ENCODE measurements at places on chromosomes 1 and 21.

DNA sequence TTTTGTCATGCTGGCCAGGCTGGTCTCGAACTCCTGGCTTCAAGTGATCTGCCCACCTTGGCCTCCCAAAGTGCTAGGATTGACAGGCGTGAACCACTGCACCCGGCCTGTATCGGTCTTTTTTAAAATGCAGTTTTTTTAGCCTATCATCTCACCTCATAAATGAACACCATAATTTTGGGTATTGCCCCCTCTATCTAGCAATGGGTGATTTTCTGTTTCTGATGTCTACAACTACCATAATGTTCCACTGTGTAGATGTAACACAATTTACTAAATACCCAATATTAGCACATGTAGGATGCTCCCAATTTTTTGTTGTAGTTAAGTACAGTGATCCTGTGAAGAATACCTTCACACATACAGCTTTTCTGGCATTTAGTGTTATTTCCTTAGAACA is 2.0 kb upstream of the CAMTA1 start:
- DNase-seq, result no peak

- DNase-seq, result no peak
Measured at GRCh38 chr1:164842870-164843269, 283.9 kb downstream of the PBX1 start.

DNA sequence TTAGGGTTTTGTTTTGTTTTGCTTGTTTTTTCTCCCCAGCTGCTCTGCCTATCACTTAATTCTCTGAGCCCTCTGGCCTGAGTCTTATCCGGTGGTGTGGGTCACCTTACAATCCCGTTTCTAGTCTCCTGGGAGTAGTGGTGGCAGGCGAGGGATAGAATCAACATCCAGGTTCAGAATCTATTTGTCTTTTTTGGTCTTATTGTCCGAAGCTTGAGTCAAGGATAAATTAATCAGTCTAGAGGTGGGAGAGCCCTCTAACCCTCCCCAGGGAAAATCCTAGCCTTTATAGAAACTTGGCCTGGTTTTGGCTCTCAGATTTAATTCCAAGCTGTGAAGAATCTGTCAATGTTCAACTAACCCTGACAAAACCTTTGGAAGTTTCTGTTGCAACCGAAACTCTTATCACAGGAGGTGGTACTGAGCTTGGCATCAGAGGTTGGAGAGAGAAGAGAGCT is 246.3 kb downstream of the FGGY start:
- no peak for DNase-seq

GRCh38 chr1:29113413-29114117 is 10.1 kb downstream of the TMEM200B start:
- DNase-seq, result no peak

- DNase-seq, result no peak
Measured at GRCh38 chr1:16138772-16139221, 17.1 kb downstream of the EPHA2 start.

DNA sequence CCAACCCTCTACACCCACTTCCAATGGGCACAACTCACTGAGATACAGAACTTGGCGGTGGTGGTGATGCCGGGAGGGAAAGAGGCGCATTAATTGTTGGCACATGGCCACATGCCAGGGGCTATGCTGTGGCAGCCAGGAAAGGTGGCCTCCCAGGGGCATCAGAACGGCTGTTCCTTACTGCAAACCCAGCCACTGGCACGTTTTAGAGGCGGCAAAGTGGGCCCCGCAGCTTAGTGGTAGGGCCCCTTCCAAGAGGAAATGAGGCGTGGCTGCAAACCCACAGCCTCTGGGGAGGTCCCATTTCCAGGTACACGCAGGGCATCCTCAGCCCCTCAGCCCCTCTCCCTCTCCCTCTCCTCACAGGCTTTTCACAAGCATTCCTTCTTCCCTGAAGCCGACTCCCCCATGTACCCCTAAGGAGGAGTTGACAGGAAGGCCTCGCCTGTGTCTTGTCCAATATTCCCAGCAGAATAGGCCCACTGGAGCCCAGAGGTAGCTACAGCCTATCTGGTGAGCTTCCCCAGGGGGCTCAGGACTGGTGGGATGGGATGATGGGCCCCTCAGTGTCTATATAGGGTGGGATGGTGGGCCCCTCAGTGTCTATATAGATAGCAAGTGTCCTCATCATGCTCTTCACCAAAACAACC is 166.2 kb downstream of the CLIC6 start:
- no peak for DNase-seq

GRCh38 chr1:245765230-245766000 is 610.6 kb downstream of the KIF26B start:
- DNase-seq, result no peak

DNA sequence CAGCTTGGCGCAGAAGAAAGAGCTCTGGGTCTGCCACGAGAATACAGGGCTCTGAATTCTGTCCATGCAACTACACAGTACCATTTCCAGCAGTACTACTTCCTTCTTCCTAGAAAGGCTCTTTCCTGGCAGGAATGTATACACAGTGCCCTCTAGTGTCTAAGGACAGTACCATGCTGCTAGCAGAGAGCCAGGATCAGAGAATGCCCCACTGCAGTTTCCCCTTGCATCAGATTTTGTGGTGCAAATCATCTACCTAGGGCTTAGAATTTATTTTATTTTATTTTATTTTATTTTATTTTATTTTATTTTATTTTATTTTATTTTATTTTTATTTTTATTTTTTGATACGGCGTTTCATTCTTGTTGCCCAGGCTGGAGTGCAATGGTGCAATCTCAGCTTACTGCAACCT is 50.8 kb downstream of the PAX7 start:
- DNase-seq, result peak; percentile 81

GRCh38 chr21:37244501-37245095 is 22.5 kb downstream of the VPS26C start:
- DNase-seq, result peak; percentile 34

- DNase-seq, result peak; percentile 50
Measured at GRCh38 chr1:2229911-2230731, 2.0 kb downstream of the SKI start.

GRCh38 chr1:150613061-150613920 is 16.1 kb downstream of the ENSA start:
- DNase-seq, result no peak

- DNase-seq, result no peak
Measured at GRCh38 chr1:173212952-173213491, 5.9 kb upstream of the TNFSF4 start.

DNA sequence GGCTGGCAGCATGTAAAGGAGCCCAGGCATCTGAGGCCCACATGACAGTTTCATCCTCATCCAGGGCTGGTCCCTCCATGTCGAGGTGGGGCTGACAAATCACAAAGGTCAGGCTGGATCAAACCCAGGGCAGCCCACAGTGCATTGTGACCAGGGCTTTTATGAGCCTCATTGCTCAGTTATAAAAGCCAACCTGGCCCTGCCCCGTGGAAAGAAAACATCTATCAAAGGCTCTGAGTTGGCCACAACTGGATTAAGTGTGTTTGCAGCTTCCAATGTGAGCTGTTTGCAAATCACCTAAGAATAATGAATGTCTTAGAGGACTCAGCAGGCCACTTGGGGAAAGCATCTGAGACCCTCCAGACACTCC is 45.4 kb downstream of the GRHL3 start:
- no peak for DNase-seq

DNA sequence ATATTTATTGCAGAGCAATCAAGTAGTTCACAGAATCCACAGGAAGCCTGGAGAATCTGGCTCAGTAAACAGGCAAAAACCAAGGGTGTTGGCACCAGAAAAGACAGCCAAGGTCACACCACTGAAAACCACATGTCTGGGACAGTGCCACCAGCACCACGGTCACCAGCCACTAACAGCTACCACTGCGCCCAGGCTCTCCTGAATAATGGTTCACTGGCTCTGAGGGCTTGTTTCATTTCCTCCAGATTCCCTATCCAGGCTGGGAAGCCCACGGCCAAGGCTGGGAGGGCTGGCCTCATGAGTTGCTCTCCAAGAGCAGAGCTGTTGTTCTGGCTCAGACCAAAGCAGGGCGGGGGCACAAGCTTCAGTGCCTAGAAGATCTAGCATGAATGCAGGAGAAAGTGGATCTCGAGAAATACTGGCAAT is 54.5 kb upstream of the PTGFRN start:
- DNase-seq, result no peak

- DNase-seq, result no peak
Measured at GRCh38 chr1:214386747-214387146, 105.8 kb downstream of the SMYD2 start.

DNA sequence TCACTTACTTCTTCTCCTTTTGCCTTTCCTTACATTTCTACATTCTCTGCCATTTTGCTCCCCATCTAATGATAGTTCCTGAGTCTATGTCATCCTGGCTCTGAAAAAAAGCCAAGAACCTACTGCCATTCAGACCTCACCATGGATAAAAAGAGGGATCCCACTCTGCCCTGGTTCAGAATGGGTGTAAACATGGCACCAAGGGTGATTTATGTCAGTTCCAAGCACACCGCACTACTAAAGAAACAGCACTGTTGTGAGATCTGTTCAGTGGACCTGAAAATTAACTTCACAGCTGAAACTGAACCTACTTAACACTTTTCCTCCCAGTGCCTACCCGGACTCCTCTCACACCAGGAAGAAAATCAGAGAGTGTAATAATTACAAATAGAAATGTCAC is 72.3 kb upstream of the NTPCR start:
- no peak for DNase-seq

DNA sequence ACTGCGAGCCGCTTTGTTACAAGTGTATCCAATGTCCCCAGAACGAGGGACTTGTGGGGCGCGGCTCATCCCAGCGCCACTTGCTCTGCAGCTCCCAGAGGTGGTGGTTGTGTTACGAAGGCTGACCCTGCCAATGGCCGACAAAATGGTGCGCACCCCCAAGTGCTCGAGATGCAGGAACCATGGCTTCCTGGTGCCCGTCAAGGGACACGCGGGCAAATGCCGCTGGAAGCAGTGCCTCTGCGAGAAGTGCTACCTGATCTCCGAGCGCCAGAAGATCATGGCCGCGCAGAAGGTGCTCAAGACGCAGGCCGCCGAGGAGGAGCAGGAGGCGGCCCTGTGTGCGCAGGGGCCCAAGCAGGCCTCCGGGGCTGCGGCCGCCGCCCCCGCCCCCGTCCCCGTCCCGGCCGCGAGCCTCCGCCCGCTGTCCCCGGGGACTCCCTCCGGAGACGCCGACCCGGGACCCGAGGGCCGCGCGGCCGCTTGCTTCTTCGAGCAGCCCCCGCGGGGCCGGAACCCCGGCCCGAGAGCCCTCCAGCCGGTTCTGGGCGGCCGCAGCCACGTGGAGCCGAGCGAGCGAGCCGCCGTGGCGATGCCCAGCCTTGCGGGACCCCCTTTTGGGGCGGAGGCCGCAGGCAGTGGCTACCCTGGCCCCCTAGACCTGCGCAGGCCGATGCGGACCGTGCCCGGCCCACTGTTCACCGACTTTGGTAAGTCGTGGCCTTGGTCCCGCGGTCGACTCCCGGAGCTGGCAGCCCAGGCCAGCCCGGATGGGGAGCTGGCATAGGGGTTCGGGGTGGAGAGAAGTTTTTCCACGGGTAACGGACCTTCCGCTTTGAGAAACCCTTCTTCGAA is at the start of gene DMRTB1:
DMRTB1 (plus strand) TSS at position 79 of the 855 bp plus-strand sequence; CDS start at position 134, 55 bp downstream.
- peak; percentile 36 for DNase-seq

GRCh38 chr1:59625384-59625783 is 189.4 kb upstream of the HOOK1 start:
- no peak for DNase-seq

- DNase-seq, result no peak
Measured at GRCh38 chr1:225517697-225518096, 89.9 kb upstream of the LBR start.

- DNase-seq, result no peak
Measured at GRCh38 chr1:183075861-183076260, 52.6 kb downstream of the LAMC1 start.

GRCh38 chr1:32771561-32772280 is 45.4 kb downstream of the YARS1 start:
- no peak for DNase-seq

GRCh38 chr1:87220993-87221392 is 107.7 kb upstream of the LMO4 start:
- DNase-seq, result no peak

- DNase-seq, result no peak
Measured at GRCh38 chr1:26701266-26701994, 5.6 kb downstream of the ARID1A start.

DNA sequence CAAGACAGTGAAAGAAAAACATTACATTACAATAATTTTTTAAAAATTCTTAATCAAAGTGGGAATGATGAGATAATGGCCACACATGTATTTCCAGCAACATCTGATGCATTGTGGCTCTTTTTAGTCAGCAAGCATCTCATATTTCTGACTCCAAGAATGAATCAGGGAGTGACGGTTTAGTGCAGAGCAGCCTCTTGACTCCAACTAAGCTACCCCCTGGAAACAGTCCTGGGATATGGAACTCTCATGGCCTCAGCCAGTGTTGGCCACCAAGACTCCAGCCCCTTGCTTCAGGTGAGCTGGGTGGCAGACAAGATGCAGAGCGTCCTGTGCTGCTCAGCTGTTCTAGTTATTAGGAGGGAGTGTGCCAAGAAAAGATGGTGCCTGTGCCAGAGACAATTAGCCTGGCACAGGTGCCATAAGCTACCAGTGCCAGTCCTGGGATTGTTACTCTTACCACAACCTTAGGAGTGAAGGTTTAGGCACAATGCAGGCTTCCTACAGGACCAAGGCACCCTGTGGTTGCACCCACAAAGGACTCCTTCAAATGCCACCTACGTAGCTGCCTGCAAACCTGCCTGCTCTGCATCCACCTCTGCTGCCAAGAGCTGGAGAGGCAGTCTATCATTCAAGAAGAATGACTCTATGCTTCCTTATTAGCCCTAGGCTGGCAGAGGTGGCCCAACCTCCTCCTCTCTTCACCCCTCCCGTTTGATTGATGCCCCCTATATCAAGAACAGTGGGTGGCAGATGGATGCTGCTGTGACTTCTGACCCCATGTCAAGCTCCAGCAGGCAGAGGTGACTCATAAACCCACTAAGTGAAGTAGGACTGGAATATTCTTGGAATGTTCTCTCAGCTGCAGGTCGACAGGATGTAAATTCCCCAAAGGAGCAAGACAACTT is 6.0 kb upstream of the SEC16B start:
- DNase-seq, result no peak

DNA sequence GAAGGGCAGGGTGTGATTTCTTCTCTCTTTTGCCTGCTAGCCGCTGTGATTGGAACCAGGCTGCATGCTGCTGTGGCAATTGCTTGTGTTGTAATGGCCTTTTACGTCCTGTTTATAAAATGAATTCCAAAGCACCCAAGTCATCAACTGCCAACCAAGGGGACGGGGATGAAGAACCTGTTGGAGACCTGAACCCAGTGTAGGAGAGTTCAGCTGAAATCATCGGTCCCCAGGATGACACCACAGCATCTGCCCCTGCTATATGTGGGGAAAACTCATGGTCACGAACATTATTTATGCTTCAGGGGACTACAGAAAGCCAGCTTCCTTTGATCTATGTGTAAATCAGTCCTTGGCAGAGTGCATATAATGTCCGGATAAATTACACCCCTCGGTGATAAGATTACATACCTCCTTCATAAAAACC is 3.8 kb downstream of the TMEM167B start:
- no peak for DNase-seq

GRCh38 chr1:92990828-92991227 is 29.6 kb upstream of the DIPK1A start:
- DNase-seq, result no peak

- no peak for DNase-seq
Measured at GRCh38 chr21:43835050-43835449, 30.0 kb upstream of the AGPAT3 start.

GRCh38 chr21:34865400-34866241 is 183.5 kb downstream of the RUNX1 start:
- DNase-seq, result peak; percentile 93

- no peak for DNase-seq
Measured at GRCh38 chr1:91161749-91162148, 139.9 kb upstream of the ZNF644 start.

- DNase-seq, result no peak
Measured at GRCh38 chr1:92655197-92655801, 129.6 kb downstream of the EVI5 start.

GRCh38 chr1:165187031-165188009 is 169.2 kb downstream of the LMX1A start:
- DNase-seq, result no peak

Data from GM23338 (cell line).